ENCODE measurements at places on chromosomes 5 and 9.

DNA sequence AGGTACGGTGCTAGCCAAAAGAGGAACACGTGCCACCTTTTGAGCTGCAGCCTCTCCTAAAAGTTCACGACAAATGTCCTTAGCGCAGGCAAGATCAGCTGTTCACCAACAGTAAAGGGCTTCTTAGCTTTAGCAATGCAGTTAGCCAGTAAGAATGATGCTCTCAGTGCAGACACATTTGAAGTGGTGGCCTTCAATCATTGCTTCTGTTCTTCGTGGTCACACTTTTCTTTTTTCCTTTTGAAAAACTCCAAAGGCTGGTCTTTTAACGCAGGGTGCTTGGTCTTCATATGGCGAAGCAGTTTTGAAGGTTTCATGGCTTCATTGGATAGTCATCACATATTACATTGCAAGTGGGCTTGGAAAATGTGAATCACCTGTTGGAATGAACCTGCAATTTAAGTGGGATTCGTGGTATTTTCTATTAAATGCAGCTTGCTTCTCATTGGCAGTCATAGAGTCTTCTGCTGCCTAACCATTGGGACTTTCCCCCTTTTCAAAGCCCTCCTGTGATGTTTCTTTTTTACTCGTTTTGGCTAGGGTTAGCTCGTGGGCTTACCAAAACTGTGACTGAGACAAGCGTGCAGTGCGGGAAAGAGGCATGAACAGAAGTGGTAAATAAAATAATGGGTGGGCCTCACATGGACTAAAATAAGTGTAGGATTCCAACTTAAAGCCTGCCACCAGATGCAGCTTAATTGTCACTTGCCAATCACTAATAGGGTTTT is 100.9 kb downstream of the MRPL36 start:
- no peak for DNase-seq

DNA sequence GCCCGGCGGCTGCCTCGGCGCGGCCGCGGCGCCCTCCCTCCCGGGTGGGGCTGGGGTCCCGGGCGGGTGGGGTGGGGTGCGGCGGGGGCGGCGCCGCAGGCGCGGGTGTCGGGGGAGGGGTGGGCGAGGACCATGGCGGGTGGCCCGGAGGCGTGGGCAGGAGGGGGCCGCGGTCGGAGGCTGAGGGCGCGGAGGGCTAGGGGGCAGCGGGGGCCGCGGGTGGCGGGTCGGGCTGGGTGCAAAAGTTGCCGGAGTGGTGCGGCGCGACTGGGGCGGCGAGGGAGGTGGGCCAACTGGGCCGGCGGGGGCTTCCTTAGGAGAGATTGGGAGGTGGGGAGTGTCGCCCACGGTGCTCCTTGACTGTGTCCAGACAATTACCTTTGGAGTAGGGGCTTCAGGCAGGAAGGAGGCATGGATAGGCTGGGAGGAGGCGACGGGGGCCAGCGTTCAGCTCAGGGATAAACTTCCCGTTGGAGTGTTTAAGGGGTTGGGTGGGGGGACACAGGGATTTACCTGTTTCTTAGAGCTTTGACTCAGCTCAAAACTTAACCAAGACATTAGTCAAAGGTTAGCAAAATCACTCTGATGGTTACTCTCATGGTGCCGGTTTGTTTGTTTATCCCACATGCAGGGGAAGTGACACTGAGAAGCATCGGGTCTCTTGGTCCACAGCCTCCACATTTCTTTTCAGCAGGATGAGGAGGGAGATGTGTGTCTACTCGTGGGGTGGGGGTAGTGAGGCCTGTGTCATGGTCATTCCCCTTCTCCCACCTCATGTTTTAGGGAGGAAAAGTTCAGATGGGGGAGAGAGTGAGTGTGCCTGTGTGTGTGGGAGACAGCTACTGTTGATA is 859 bp downstream of the CSNK1G3 start:
- peak; percentile 4 for DNase-seq

GRCh38 chr5:179762781-179763176 is 30.2 kb downstream of the MAML1 start:
- DNase-seq, result no peak

DNA sequence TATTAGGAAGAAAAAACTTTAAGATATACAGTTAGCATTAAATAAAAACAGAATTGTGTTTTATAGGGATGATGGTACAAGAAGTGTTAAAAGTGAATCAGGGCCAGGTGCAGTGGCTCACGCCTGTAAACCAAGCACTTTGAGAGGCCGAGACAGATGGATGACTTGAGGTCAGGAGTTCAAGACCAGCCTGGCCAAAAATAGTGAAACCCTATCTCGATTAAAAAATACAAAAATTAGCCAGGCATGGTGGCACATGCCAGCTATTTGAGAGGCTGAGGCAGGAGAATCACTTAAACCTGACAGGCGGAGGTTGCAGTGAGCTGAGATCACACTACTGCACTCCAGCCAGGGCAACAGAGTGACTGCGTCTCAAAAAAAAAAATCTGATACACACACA is 282.9 kb upstream of the ATP10B start:
- no peak for DNase-seq

DNA sequence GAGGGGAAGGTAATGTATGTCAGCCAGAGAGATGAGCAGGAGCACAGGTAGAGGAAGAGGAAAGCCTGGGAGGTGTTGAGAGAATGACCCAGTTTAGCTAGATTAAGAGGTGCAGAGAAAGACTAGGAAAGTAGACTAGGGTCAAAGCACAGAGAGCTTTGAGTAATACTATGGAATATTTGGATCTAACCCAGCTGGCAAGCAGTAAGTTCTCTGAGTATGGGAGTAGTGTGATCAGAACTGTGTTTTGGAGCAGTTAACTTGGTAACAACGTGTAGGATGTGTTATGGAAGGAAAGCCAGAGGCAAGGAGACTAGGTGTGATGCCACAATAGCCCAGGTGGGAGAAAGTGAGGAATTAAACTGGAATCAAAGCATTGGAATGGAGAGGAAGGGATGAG is 84.9 kb upstream of the PTGER4 start:
- DNase-seq, result no peak

GRCh38 chr9:81601639-81602623 is 87.4 kb downstream of the TLE1 start:
- no peak for DNase-seq

DNA sequence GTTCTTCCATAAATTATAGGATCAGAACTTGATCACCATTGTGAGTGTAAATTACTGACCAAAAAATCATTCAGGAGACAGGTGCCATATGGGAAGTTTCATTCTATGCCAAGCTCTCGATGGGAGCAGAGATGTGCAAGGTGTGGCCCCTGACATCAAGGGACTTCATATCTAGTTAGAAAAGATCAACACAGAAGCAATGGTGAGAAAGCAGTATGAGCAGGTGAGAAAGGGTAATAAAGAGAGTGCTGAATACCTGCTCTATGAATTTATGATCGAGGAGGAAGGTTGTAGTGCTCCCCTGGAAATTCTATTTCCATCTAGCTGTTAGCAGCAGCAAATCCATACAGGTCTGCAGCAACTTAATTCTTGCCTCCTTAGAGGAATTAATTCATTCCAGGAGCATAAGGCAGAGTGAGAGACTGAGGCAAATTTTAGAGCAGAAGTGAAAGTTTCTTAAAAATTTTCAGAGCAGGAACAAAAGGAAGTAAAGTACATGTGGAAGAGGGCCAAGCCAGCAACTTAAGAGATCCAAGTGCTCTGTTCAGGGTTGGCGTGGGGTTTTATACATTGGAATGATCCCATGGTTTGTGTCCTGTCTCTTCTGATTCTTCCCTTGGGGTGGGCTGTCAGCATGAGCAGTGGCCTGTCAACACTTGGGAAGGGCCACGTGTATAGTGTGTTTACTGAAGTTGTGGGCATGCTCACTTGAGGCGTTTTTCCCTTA is 181.8 kb downstream of the SAXO1 start:
- no peak for DNase-seq

DNA sequence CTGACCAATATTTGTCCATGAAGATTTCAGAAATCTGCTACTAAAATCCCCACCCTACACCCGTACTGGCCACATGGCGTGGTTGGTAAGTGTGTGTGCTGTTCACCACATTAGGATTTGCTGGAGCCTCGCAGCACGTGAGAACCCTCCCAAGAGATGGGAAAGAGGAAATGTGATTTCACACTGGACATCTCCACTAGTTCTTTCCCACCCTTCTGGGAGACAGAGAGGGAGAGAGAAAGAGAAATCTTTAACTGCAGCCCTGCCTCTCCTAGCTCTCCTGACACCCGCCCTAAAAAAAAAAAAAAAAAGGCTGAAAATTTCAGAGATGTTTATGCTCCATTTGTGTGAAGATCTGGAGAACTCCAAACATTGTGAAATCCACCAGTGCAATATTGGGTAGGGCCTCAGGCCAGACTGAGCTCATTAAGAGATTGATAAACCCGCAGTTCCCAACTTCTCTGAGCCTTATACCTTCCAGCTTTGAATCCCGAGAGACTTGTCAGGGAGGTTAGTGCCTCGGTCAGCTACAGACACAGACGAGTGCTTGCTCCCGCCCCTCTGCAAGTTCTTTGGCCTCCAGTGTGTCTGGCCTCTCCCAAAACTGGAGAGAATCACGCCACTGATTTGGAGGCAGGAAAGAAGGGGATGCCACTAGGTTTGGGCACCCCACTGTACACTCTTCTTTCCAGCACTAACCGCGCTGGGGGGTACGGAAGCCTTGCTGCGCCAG is 1.9 kb downstream of the SPRY4 start:
- DNase-seq, result no peak

DNA sequence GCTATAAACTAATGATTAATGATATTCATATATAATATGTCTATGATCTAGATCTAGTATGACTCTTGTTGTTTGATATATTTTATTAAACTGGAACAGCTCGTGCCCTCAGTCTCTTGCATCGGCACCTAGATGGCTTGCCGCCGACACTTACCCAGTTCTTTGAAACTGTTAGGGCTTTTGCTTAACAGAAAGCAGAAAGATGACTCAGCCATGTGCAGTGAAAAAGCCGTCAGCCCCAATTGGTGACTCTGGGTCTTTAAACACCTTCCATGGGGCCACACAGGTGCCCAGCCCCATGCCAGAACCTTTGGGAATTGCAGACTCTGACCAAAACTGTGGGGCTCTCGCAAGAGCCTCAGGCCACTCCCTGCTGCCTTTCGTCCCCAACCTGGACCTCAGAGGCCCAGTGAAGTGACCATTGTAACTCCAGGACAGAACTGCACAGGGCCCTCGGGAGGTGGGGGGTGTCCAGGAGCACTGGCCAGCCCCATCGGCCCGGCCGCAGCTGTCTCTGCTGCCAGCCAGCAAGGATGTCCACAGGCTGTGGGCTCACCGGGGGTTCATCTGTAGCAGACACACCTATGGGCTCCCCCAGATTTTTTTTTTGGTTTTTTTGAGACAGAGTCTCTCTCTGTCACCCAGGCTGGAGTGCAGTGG is 7.8 kb downstream of the LCN10 start:
- no peak for DNase-seq

DNA sequence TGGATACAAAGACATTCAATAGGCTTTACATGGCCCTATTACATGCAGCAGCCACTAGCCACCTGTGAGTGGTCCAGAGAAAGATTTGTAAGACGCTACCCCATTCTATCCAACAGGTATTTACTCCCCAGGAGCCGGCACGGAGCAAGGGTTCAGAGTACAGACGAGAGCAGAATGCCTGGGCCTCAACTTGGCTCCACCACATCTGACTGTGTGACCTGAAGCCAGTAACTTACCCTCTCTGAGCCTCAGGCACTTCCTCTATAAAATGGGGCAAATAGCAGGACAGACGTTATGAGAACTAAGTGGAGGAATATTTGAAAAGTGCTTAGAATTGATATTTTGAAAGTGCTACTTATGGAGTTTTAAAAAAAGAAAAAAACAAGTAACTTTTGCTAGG is 100.0 kb downstream of the TLE1 start:
- no peak for DNase-seq

- no peak for DNase-seq
These were observed 37.6 kb downstream of the ARL15 start for GRCh38 chr5:54272746-54273145.

DNA sequence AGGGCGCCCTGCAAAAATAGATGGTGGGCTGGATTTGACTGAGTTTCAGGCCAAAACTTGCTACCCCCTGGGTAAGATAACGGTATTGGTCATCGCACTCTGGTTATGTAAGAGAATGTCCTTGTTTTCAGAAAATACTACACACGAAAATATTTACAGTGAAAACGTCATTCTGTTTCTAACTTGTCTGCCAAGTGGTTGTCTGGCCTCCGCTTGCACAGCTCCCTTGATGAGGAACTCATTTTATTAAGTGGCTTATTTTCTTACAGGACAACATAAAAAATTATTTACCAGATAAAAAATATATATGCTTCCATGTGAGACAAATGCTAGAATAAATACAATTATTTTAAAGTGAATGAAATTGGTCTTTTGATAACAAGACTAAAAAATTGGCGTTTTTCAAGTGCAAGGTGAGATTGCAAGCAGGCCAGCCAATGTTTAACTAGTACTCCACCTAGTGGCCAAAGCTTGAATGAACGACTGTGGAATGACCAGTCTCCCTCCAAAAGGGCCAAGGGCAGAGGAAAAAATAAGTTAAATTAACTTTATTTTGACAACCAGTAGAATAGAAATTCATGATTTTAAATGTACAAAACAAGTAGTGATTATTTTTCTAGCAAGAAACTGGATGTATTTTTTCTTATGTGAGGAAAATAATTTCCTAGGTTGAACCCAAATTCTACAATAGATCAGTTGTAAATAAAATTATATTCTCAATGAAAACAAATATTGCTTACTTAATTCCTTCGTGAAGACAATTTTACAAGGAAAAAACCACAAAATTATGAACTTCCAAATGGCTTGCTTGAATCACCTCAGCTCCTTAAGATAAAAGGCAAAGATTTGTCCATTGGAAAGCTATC is 93.2 kb downstream of the ZFAND5 start:
- DNase-seq, result peak; percentile 13

DNA sequence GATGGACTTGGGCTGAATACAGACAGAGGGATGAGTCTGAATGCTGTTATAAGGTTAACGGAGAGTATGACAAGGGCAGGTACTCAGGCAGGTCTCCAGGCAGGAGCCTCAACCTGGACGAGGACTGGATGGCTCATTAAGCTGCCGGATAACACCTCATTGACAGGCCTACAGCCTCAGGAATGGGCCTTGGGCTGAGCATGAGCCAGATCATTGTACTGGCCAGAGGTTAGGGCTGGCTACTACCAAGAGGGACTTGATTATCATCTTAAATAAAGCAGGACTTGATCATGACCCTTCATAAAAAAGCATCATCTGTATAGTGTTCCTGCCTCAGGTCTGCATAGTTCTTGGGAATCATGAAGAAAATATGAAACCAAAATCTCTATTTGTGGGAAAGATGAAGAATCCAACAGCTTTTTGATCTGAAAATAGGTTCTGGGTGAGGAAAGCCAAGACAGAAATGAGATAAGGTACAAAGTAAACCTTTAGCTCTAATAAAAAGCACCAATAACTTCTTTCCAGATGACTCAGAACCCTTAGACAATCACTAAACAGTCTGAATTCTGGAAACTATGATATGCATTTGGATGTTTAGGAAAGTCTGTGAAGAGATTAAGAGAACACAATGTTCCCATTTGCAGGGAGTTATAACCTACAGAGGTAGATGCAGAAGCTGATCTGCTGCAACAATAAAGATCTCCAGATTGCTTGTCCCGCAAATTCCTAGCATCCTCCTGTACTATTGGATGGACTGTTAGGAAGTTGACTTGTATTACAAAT is 343.1 kb downstream of the CTNND2 start:
- no peak for DNase-seq
